Glutamatergic neuron (in vitro differentiated cells): ENCODE measurements at places on chromosomes 12 and 14.
A peak's percentile ranks its signal among the peaks of the same experiment; 100 is the strongest.

- DNase-seq: no peak
These were observed 127.6 kb upstream of the TMCC3 start for GRCh38 chr12:94777936-94778335.

GRCh38 chr12:89299931-89300330 is 52.4 kb downstream of the DUSP6 start:
- no peak for DNase-seq

DNA sequence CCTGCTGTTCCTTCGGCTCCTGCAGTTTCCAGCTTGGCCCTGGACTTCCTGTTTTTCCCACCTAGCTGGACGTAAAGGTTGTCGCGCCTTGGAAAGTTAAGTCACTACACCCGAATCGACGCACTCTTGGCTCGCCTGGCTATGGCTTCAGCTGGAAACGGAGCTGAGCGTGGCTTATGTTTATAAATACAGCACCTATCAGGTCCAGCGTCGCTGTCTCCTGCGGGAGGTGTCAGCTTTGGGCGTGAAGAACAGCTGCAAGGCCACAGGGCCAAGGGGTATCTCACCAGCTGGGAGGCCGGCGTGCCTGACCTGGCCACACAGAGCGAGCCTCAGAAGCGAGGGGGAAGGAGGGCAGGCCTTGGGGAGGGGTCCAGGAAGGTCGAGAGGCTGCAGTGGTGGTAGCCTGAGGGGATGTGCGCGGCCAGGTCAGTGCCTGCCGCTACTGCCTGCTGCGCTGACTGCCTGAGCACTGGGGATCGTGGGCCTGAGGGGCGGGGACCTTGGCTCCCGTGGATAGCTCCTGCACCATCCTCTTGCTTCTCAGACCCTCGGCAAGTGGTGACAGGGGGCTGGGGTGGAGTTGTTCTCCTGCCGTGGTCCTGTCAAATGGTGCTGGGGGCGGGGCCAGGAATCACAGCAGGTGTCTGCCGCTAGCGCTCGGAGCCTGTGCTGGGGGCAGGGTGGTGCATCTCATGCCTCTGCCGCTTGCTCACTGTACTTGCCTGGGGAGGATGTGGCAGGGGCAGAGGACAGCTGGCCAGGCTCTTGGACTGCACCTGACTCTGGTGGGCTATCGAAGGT is 12.5 kb downstream of the PACS2 start:
- peak; percentile 52 for DNase-seq

DNA sequence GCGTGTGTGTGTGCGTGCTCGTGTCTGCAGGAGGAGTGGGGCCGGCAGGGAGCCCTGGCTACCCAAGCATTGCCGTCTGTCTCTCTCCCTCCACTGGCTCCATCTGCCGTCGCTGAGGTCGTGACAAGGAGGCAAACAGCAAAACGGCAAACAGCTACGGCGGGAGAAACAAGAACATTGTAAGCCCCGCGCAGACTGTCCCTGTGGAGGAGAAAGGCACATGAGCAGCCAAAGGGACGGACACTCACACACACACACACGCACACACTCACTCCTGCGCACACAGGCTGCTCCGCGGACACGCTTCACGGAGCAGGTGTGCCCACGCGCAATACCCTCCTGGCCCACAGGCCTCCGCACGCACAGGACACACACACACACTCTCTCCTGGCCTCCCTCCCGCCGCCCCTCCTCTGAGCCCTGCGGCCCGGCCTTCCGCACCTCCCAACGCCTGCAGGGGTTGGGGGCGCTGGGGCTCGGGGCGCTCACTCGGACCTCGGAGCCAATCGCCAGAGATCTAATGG is 905 bp downstream of the CISTR start:
- DNase-seq: peak; percentile 69

- no peak for DNase-seq
These were observed 37.5 kb downstream of the CHST11 start for GRCh38 chr12:104494137-104494792.

GRCh38 chr12:91383099-91383498 is 200.5 kb upstream of the DCN start:
- DNase-seq: no peak

- no peak for DNase-seq
These were observed 35.1 kb upstream of the BATF start for GRCh38 chr14:75487155-75487671.

GRCh38 chr14:61703342-61704129 is 8.2 kb downstream of the HIF1A start:
- no peak for DNase-seq

- DNase-seq: no peak
These were observed 10.5 kb upstream of the PPP1R1A start for GRCh38 chr12:54598970-54599369.

- DNase-seq: no peak
These were observed 184.1 kb downstream of the FLRT2 start for GRCh38 chr14:85714069-85714468.
